EL (cell line): ENCODE measurements at places on chromosomes 2 and 18.

- DNase-seq: no peak
Measured at GRCh38 chr2:195716466-195716865, 59.4 kb downstream of the SLC39A10 start.

GRCh38 chr18:44080054-44080453, 600.6 kb upstream of the SETBP1 start:
- no peak for DNase-seq

DNA sequence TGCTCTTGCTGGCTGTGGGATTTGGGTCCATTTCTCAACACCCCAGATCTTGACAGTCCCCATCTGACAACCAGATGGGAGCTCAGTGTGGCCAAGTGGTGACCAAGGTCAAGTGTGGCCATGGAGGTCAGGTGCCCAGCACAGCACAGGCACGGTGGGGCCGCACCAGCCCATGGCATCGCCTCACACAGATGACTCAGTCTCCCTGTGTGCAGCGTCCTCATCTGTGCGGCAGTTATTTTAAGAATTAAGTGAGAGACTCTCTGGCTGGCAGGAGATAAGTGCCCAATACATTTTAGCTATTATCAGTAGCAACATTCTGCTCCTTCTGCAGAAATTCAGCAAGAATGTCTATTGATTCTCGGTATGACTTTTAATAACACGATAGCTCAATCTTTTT, 167.2 kb downstream of the DDX1 start:
- DNase-seq: no peak

DNA sequence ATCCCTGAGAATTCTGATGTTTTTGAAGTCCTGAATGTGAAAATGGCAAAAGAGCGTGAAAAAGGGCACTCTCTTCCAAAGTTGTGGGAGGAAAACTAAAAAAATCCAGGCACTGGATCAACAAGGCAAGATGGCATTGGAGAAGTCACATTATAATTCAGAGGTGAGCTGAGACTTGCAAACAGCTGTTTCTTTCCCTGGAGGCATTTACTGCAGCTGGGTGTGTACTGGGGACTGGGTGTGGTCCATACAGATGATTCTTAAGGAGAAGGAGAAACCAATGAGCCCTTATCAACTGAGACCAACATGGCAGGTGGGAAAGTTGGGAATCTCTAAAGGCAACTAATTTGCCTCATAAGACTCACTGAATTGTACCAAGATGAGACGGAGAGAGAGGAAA, 313.9 kb downstream of the TRIB2 start:
- no peak for DNase-seq

GRCh38 chr18:55633032-55633431, 45.0 kb upstream of the TCF4 start:
- DNase-seq: no peak

GRCh38 chr18:34772887-34773286, 62.8 kb downstream of the DTNA start:
- peak; percentile 56 for DNase-seq

DNA sequence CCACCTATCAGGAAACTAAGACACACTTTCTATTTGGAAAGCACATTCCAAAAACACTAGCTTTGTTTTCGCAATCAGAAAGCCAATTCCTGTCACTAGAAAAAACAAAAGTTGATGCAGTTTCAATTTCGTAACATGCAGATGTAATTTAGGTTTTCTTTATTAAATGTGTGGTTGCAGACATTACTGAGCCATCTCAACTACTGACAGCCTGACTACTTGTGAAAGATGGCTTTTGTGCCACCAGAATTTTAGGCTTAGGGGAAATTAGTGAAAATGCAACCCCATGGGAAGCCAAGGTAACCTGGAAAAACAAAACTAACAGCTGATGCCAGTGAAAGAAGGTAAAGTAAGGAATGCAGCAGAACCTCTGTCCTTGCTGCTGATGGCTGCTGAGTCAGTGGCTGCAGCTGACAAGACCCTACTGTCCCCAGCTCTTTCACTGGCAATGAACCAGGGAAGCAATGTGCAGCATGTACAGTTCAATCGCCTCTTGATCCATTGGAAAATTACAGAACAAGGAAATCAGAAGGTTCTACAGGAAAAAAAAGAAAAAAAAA, 34.9 kb downstream of the FEZ2 start:
- peak; percentile 64 for DNase-seq

- no peak for DNase-seq
Measured at GRCh38 chr2:44843641-44844310, 97.7 kb upstream of the SIX3 start.

- DNase-seq: no peak
Measured at GRCh38 chr18:14921547-14921946, 173.6 kb downstream of the ANKRD30B start.

GRCh38 chr2:112885506-112885902, 25.5 kb upstream of the IL37 start:
- no peak for DNase-seq

DNA sequence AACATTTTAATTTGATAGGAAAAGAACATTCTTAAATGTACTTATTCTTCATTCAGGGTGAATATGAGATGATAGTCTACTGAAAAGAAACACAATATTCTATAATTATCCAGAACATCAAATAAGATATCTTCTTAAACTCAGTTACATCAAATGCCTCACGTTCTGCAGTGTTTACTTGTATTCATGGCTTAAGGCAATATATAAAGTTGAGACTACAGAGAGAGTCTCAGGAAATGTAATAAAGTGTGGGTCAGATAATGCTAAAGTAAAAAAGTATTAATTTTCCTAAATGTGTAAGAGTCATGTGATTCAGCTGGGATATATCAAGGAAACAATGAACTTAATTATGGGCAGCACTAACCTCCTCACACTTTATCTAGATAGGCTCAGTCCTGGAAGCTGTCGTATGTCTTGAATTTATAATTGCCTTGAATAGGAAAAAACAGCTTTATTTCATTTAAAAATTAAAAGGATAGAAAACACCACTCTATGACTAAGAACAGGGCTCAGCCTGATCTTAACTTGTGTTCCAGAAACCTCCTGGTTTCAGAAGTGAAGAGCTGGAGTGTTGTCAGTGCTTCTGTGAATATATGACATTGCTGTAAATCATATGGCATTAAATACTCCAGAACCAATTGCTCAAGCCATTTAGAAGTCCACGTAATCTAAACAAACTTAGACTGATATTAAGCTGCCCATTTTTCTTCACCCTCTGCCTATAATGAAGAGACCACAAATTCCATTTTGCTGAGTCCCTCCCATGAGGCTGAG, 240.2 kb downstream of the FSIP2 start:
- DNase-seq: peak; percentile 70

- DNase-seq: peak; percentile 25
Measured at GRCh38 chr2:55518841-55519165, 715 bp upstream of the CFAP36 start.

GRCh38 chr2:75367401-75367800, 168.1 kb upstream of the TACR1 start:
- DNase-seq: no peak
